Cerebellar nuclear complex (tissue), 1 donor: ENCODE measurements at places on chromosomes 11 and 22.

DNA sequence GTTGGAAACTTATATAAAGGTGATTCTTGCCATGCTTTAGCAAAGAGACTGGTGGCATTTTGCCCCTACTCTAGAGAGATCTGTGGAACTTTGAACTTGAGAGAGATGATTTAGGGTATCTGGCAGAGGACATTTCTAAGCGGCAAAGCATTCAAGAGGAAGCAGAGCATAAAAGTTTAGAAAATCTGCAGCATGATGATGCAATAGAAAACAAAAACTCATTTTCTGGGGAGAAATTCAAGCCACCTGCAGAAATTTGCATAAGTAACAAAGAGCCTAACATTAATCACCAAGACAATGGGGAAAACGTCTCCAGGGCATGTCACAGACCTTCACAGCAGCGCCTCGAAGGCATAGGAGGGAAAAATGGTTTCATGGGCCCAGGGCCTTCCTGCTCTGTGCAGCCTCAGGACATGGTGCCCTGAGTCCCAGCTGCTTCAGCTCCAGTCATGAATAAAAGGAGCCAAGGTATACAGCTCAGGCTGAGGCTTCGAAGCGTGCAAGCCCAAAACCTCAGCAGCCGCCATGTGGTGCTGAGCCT lies 83.4 kb downstream of the MRTFA start:
- no peak for DNase-seq

GRCh38 chr22:49460592-49461281 lies 366.9 kb downstream of the BRD1 start:
- no peak for DNase-seq

GRCh38 chr11:125378571-125378970 lies 117.5 kb downstream of the FEZ1 start:
- DNase-seq = no peak

- no peak for DNase-seq
Observed at GRCh38 chr22:36405671-36406538, 18.1 kb upstream of the MYH9 start.

GRCh38 chr11:112902361-112903011 lies 58.7 kb upstream of the NCAM1 start:
- DNase-seq = no peak

DNA sequence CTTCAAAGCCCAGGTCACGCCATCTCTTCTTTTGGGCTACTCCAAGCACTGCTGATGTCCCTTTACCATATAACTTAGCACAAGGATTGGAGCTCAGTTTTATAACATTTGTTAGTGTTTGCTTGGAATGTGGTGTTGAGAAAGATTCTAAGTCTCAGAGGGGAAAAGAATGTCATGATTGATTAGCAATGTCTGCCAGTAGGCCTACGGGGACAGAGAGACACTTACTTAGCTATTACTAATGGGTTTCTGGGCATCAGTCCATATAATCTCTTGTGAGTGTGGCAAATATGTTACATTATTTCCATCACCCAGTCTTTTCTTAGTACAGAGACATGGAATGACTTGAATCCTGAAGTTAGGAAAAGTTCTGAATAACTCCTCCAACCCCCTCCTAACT lies 75.4 kb upstream of the FSHB start:
- no peak for DNase-seq

DNA sequence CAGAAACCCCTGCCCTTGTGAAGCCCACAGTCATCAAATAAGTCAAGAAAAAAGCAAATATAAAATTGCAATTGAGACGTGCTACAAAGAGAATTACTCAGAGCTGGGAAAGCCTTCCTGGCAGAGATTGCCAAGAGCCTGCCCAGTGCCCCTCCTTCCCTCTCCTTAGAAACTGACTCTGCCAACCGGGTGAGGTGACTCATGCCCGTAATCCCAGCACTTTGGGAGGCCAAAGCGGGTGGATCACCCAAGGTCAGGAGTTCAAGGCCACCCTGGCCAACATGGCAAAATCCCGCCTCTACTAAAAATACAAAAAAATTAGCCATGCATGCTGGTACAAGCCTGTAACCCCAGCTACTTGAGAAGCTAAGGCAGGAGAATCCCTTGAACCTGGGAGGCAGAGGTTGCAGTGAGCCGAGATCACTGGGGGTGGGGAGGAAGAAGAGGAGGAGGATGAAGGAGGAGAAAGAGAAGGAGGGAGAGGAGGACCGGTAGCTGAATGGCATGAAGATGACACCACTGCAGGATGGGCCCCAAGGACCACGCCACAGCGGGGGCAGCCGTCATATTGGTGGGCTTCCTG lies 76.1 kb upstream of the RTL6 start:
- DNase-seq = no peak

DNA sequence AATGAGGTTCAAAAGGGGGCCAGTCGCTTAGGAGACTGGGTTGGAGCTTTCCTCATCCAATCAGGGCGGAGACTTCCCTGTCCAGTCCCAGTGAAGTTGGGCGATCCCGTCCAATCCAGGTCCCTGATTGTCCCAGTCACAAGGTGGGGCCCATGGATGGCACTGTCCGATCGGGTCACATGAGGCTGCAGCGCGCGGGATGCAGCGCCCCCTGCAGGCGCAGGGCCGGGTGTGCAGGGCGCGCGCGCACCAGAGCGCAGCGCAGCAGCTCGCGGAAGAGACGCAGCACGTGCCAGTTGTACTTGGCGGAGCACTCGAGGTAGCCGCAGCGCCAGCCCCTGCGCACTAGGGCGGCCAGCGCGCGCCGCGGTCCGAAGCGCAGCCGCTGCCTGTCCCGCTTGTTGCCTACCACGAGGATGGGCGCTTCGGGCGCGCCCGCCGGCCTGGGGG lies 2.3 kb downstream of the RASL10A start:
- no peak for DNase-seq

DNA sequence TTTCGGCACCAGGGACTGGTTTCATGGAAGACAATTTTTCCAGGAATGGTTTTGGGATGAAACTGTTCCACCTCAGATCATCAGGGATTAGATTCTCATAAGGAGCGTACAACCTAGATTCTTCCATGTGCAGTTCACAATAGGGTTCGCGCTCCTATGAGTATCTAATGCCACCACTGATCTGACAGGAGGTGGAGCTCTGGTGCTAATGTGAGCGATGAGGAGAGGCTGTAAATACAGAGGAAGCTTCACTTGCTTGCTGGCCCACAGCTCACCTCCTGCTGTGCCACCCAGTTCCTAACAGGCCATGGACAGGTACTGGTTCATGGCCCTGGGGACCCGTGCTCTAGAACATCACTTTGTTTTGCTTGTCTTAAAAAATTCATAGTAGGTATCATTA lies 41.8 kb upstream of the AMPD3 start:
- DNase-seq = no peak

DNA sequence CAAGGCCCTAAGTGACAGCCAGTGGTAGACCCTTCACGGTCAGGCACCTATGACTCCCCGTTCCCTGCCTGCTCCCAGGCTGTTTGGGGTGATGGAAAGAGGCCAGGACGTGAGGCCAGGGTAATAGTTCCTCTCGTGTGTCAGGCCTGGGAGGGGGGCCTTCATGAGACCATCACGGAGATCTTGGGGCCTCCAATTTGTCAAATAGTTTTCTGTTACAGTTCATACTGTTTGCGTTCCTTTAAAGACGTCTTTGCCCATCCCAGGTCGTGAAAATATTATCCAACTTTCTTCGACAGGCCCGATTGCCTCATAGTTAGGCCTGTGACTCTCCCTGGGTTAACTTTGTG lies 62.2 kb upstream of the KCNQ1OT1 start:
- DNase-seq = no peak

- no peak for DNase-seq
Observed at GRCh38 chr11:79362821-79363220, 78.0 kb downstream of the TENM4 start.

GRCh38 chr11:69869311-69869939 lies 50.2 kb upstream of the FGF3 start:
- DNase-seq = no peak

- DNase-seq = peak; percentile 17
Observed at GRCh38 chr11:119108146-119108856, 1.2 kb downstream of the C2CD2L start.

DNA sequence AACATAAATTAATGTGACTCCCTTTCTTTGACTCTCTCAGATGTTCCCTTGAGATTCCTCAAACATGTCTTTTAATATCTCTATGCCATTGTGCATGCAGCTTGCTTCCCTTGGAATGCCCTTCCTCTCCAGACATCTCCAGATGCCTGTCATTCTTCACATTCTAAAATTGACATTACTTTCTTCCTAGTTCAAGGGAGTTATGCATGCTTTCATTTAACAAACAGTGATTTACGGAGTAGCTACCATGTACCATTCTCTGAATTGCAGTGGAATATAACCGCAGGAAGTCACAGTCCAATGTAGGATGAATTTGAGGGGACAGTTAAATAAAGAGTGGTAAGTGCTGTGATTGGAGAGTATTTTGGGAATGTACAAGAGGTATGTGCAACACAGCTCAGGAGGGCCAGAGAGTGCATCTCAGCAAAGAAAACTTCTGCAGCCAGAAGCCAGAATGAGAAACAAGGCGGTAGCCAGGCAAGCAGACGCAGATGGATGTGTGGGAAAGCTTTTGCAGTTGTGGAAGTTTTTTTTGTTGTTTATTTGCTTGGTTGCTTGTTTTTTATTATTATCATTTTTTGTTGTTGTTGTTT lies 18.7 kb downstream of the MMP10 start:
- no peak for DNase-seq

DNA sequence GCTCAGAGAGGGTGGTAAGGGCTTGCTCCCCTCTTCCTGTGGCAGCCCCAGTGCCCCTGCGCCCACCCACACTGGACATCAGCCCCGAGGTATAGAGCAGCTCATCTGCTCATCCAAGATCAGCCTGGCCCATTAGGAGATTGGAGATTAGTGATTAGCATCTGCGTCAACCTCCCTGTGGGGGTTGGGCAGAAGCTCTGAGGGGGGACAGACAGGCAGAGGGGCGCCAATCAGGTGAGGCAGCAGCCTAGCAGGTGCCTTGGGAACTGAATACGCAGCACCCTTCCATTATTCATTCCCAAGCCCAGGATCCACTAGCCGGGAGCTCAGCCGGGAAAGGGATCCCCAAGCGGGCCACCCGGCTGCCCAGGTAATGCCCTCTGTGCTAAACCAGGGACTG lies 11.0 kb downstream of the SMTN start:
- DNase-seq = no peak

GRCh38 chr11:86620891-86621521 lies 51.4 kb downstream of the ME3 start:
- DNase-seq = no peak

DNA sequence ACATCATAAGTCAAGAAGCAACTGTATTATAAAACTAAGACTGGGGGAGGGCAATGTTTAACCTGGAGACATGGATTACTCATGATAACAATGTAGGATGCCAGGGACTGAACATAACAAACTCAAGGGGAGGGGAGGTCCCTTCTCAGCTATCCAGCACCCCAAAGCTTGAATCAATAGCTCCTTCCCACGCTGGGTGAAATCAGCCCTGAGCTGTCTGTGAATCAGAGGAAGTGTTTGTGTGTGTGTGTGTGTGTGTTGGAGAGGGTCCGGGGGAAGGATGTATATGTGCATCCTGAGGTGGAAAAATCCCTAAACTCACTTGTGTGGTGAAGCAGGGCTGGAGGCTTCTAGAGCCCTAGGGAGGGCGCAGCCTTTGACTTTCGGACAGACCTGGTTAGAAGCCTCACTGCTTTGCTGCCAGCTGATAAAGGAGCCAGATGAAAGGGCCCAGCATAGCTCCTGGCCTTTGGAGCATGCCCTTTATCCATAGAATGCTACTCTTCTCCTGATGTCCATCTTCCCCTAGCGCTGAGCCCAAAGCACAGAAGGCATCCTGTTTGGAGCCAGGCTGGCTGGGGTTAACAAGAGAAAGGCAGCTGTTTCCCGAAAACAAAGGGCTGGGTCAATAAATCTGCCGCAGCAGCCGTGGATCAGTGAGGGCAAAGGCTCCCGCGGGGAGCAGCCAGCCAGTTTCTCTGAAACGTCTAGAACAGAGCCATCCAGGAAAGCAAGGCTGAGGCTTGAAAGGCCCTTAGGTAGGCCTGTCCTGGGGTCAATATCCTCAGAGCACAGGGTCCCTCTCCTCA lies 35.8 kb downstream of the TNKS1BP1 start:
- DNase-seq = no peak

DNA sequence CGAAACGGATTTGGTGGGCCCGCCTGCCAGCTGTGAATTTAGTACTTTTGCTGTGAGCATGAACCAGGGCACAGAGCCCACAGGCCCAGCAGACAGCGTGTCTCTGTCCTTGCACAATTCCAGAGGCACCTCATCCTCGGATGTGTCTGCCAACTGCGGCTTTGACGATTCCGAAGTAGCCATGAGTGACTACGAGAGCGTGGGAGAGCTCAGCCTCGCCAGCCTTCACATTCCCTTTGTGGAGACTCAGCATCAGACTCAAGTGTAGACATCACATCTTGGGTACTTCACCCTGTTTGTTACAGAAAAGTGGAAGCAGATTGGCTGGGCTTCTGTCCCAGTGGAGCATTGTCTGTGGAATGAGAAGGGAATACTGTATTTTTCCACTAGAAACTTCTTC lies 78.6 kb upstream of the MTNR1B start:
- DNase-seq = no peak

GRCh38 chr22:20980523-20980922 lies 1.6 kb upstream of the LZTR1 start:
- no peak for DNase-seq

DNA sequence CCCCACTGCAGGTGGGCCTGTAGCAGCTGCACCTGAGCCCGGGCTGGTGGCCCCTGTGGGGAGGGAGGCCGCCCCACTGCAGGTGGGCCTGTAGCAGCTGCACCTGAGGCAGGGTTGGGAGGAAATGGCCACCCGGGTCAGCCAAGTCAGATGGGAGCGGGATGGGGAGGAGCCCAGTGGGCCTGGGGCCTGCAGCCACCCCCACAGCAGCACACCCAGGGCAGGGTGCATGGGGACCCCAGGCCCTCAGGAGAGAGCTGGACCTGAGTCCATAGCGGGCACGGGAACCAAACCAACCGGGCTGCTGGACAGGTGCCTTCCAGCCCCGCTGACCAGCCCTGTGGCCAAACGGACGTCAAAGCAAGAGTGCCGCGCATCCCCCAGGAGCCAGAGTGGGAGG lies 61.7 kb downstream of the BRD1 start:
- no peak for DNase-seq

GRCh38 chr22:42202048-42202447 lies 68.4 kb downstream of the TCF20 start:
- DNase-seq = no peak

- DNase-seq = no peak
Observed at GRCh38 chr11:66809592-66809991, 33.6 kb upstream of the RCE1 start.

- no peak for DNase-seq
Observed at GRCh38 chr22:19111584-19111983, 10.6 kb downstream of the DGCR2 start.

DNA sequence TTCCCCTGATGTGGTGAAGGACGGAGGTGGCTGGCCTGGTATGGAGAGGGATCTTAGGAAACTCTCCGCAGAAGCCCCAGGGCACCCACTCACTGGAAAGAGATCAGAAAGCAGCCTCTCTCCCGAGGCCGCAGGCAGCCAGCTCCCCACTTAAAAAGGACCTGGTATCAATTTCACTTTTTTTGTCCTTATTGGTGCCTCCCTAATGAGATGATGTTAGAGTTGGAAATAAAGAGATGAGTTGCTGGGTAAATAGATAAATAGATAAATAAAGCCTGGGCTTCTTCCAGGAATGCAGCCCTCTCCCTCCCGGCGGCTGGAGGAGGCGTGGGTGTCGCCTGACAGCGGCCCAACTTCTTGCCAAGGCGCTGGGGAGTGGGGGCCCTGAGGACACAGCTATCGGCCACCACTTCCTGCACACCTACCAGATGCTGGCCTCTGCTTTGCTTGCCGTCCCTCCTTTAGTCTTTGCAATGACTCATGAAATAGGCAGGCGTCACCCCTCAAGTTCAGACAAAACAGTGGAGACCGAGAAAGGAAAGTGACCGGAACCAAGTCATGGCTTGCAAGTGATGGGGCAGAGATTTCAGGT lies 42.9 kb downstream of the LINC01488 start:
- no peak for DNase-seq
